Fibroblast of skin of left biceps (primary cell): ENCODE measurements at places on chromosomes 3 and 15.

GRCh38 chr3:69433121-69433968 is 47.5 kb upstream of the FRMD4B start:
- peak; percentile 35 for DNase-seq

DNA sequence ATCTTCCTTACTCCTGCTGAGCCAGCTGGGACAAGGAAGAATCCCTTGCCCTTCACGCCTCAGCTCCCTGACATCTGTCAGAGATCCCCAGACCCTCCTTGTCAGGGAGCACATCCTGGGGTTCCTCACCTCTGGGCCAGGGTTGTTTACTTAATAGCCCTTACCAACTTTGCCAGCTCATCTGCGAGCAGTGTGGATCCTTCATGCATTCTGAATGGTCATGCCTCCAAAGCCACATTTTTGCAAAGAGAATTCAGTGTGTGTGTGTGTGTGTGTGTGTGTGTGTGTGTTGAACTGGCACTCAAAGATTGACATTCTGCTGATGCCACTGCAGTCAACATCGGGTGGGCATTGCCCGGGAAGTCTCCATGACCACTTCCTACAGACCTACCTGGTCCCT is 112.6 kb downstream of the SLC49A4 start:
- DNase-seq = no peak

GRCh38 chr3:133117342-133117741 is 79.2 kb downstream of the TMEM108 start:
- DNase-seq = no peak

DNA sequence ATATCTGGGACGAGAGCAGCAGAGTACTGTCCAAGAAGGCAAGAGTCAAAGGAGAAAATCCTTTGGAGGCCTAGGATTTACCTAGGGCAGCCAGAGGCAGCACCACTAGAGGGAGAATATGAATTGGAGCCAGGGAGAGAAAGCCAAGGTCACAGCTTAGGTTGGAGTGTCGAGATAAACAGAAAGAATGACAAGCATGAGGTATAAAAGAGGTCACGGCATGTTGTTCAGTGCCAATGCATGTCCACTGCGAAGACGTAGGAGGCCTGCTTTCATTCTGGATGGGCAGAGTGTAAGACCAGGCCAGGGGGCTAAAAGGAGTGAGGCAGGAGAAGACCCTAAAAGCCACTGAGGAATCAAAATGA is 47.2 kb downstream of the THBS1 start:
- no peak for DNase-seq

DNA sequence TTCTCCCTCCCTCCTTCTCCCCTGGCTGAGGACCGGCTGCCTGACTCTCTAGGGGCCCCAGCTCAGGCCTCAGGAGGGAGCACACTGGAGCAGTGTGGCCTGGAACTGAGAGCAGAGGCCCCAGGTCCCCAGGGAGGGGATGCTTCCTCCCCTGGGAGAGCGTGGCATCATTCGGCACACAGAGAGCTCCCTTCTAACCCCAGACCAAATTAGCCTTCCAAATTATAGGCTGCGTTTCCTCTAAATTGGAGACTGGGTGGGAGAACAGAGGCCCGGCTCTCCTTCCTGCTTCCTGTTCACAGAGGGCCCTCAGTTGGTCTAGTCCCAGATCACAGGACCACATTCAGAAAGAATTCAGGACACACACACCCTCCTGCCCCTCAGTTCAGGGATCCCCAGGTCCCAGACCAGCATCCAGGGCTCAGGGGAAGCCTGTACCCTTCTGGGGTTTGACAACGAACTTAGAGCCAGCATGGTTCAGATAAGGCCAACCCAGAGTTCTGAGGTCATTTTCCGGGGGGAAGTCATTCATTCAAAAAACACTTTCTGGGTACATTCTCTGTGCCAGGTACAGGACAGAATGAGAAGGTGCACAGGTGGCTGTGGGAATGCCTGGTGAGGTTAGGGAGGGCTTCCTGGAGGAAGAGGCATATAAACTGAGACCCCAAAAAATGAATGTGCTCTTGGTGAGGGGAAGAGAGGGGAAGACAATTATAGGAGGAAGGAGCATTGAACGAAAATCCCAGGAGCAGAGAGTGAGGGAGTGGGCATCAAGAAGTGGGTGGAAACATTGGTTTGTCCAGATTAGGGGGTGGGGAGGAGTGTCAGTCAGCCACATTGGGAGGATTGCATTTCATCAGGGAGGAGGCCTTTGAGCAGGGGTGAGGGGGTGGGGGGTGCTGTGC is 28.4 kb upstream of the RPL29 start:
- DNase-seq = no peak

GRCh38 chr3:157782236-157782635 is 279.0 kb upstream of the VEPH1 start:
- DNase-seq = no peak

GRCh38 chr15:51853998-51854397 is 24.5 kb downstream of the TMOD3 start:
- no peak for DNase-seq

DNA sequence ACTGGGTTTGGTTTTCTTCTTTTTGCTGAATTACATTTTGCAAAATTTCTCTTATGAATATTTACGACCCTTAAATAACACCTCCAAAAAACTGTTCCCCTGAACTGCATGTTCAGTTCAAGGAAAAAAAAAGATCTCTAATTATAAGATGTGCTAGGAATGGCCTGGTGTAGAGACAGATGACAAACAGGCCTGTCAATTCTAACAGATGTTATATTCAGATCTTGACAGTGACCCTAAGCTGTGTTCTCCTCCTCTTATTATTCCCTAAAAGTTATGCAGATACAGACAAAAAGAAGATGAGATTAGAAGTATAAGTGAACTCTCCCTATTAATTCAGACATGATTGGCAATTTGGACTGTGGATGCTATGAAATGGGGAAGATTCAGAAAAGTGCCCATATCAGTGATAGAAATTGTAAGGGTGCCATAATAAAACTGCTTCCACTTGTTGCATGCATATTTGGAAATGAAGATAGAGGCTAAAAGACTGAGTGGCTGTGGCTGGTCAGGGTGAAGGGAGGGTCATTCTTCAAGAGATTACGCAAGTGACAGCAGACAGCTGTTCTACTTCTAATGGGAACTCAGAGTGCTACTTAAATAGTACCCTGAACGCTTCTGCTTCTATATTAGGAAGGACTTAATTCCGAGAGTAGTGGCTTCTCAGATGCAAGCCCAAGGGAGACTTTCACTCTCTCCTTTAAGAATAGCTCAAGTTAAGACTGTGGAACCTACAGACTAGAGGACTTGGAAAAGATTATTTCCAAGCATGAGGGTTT is 75.5 kb downstream of the ADAMTS9 start:
- no peak for DNase-seq

DNA sequence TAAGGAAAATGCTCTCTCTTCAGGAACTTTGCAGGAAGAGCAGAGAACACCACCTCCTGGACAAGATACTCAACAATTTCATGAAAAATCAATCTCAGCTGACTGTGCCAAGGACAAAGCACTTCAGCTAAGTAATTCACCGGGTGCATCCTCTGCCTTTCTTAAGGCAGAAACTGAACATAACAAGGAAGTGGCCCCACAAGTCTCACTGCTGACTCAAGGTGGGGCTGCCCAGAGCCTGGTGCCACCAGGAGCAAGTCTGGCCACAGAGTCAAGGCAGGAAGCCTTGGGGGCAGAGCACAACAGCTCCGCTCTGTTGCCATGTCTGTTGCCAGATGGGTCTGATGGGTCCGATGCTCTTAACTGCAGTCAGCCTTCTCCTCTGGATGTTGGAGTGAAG is 200.5 kb downstream of the AKAP13 start:
- DNase-seq = no peak

DNA sequence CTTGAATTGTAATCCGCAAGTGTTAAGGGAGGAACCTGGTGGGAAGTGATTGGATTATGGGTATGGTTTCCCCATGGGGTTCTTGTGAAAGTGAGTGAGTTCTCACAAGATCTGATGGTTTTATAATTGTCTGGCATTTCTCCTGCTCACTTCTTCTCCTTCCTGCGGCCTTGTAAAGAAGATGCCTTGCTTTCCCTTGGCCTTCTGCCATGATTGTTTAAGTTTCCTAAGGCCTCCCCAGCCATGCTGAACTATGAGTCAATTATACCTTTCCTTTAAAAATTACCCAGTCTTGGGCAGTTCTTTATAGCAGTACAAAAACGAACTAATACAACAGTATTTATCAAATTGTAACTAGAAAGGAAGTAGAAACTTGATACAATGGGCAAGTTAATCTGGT is 31.9 kb downstream of the IFT57 start:
- DNase-seq = no peak

GRCh38 chr3:32195995-32196540 is 42.4 kb upstream of the CMTM8 start:
- DNase-seq = no peak

DNA sequence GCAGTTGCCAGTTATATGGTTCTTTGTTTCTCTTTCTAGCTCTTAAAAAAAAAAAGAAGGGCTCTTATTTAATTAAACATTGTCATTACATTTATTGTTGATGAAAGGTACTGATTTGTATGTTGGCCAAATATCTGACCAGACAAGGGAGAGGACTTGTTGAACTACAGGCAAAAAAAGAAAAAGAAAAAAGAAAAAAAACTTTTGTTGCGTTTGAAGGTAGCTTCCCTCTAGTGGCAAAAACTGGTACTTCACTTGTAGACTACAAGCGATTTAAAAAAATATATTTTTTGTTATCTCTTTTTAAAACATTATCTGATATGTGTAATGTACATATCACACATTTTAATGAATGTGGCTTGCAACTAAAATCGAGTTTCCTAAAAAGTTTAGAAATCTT is 280.6 kb downstream of the ROBO2 start:
- no peak for DNase-seq

GRCh38 chr3:159693226-159693625 is 295.4 kb upstream of the IL12A start:
- DNase-seq = no peak

GRCh38 chr3:58536501-58537411 is at the start of gene ACOX2:
Gene ACOX2 (minus strand): TSS chr3:58537190. CDS start chr3:58535106, 2,084 bp downstream.
- DNase-seq = no peak

DNA sequence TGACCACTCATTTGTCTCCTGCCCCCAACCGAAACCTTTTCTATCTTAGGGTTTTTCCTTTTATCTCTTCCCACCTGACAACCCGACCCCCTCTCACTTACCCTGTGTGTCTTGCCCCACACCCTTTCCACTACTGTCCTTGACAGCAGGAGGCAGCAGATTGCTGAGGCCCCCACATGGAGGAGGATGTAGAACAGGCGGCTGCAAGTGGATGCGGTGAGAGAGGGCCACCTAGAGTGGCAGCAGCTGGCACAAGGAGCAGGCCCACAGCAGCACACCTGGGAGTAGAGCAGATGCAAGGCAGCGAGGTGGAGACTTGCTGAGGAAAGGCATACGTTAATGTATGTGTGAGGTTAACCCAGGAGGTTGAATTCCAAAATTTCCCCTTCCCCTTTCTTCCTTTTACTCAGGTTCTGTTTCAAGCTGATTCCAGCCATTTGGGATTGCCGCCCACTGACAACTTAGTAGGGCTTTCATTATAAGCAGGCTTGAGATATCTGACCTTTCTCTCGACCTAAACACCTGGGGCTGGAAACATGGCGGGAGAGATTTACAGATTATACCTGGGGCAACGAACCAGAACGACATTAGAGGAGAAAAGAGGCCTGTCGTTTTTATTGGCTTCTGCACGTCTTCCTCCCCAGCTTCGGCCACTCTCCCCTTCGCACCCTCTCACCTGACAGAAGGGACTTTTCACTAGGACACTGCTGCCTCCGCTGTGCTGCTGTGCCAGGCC is 643 bp downstream of the SERINC4 start:
- DNase-seq = no peak

- no peak for DNase-seq
Observed at GRCh38 chr3:59818919-59819300, 769.1 kb upstream of the CFAP20DC start.

DNA sequence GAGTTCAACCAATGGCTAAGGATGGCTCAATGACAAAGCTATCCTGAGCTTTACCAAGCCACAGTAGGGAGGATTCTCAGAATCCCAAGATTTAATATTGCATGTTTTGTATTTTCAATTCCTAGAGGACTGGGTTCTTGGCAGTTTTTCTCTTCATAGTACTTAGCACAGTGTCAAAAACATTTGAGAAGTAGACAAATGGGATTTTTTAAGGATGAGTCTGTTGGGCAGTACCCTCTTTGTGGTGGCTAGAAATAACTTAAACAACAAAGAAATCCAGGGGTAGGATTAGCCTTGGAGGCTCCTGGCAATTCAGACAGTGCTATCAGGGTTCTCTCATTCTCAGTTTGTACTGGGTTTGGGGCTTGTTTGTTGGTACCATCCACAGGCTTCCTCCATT is 212.8 kb upstream of the RORA start:
- no peak for DNase-seq
